Lower leg skin (tissue), 4 donors: ENCODE measurements at places on chromosomes 6 and 20. TPM values are rescaled to one million over a fixed set of nuclear protein-coding genes. Genes with fewer than 3 reads are reported as not detected.
A peak's percentile ranks its signal among the peaks of the same experiment; 100 is the strongest.

GRCh38 chr6:44494011-44494501, 106.5 kb downstream of the CDC5L start:
- DNase-seq = no peak

- no peak for DNase-seq
These were observed 10.5 kb upstream of the RSPO4 start for GRCh38 chr20:1012359-1013168.

- DNase-seq = no peak
These were observed 12.8 kb downstream of the KIAA0408 start for GRCh38 chr6:127446356-127446755.

- DNase-seq = no peak
These were observed 6.5 kb downstream of the RBM38 start for GRCh38 chr20:57397693-57398108.

DNA sequence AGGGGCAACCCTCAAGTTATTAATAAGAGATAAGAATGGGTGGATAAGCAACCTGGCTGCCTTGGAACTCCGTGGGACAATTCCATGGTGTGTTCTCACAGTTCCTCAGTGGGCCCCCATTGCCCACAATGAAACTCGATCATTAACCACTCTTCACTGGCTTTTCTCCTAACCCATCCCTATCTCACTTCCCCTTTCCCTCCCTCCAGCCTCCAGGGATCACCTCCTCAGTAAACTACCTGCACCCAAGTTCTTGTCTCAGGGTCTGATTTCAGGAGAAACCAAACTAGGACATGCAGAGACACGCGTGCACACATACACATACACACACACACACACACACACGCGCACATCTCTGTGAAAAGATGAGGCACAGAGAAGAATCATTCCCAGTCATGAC, 37.7 kb upstream of the FOXP4 start:
- no peak for DNase-seq

DNA sequence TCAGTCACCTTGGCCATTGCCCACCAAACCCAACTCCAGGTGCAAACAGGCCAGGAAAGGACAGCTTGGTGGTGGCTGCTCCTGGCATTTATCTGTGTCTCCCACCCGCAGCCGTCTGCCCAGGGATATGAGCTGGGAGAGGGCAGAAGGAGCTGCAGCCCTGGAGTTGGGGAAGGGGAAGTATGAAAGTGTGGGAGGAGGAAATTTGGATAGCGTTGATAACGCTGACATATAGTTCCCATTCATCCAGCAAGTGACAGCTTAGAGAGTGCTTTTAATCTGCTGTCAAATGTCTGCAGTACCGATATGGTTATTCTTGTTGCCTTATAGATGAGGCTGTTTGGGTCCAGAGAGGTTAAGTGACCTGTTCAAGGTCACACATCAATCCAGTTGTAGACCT, 741 bp downstream of the KCNK16 start:
- no peak for DNase-seq

- no peak for DNase-seq
These were observed 348.7 kb downstream of the COL12A1 start for GRCh38 chr6:74857157-74857556.

DNA sequence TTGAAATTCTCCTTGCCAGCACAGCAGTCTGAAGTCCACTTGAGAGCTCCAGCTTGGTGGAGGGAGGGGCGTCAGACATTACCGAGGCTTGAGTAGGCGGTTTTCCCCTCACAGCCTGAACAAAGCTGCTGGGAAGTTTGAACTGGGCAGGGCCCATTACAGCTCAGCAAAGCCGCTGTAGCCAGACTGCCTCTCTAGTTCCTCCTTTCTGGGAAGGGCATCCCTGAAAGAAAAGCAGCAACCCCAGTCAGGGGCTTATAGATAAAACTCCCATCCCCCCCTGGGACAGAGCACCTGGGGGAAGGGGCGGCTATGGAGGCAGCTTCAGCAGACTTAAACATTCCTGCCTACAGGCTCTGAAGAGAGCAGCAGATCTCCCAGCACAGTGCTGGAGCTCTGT, 325.3 kb downstream of the GJA1 start:
- no peak for DNase-seq

DNA sequence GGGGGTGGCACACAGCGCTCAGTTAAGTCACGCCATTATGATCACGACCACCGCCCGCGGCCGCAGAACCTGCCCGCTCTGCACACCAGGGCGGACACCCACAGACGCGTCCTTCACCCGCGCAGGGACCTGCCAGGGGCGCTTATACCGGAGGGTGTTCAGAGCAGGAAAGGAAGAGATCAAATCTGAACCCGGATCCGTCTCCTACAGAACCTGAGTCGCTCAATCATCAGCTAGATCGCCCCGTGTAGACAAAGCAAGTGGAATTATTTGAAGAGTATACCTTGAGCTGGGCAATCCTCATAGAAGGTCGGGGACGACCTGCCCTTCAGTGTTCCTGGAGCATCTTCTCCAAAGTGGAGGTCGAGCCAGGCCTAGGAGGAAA, 14.4 kb upstream of the ZNF217 start:
- no peak for DNase-seq

DNA sequence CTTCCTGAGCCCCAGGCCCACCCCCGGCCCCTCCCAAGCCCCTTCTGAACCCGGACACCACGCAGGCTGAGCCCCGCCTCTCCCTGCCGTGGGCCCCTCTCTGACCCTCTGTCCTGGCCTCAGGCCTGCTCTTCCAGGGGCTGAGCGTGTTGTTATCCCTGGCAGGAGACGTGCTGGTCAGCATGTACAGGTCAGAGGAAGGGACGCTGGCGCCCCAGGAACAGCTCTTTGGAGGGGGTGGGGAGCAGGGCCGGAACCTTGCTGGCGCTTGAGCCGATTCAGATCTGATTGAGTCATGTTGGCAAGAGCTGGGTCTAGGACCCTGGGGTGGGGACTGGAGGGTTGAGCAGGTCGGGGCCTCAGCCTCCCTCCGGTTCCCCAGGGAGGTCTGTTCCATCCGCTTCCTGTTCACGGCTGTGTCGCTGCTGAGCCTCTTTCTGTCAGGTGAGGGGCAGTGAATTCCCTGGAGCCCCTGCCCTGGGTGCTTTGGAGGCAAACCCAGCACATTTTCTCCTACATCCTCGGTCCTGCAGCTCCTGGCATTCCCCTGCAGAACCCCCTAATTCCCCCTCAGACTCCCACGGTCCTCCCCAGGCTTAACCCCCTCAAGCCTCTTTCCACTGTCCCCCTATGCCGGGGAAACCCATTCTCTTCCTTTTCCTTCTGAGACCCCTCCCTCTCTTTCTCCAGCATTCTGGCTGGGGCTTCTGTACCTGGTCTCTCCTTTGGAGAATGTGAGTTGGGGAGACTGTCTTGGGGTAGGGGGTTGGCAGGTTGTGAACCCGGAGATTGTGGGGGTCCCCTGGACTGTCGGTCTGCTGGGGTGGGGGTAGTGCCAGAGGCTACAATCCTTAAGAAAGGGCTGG, 2.0 kb downstream of the SPAG4 start:
- peak; percentile 91 for DNase-seq

DNA sequence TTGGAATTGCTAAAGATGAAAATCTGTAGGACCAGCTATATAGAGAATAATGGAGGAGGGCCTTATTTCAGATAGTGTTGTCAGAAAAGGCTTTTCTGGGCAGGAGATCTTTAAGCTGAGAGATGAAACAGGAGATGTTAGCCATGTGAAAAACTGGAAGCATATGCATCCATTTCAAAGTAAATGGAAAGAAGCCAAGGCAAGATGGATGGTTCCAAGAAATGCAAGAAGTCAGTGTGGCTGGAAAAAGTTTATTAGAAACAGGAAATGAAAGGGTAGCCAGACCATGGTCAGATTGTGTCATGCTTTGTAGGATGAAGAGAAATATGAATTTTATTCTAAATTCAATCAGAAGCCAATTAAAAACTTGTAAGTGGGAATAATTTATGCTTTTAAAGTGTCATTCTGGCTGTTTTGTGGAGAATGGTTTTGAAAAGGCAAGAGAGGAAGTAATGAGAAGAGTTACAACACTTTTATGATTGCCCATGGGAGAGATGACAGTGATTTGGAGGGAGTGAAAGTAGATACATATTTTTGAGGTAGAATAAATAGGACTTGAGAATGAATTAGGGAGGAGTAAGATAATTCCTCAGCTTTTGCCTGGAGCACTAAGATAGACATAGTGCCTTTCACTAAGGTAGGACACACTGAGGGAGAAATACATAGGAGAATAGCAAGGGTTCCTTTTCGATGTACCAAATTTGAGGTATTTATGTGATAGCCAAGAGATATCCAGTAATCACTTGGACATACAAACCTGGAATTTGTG, 620.1 kb downstream of the HTR1B start:
- no peak for DNase-seq

DNA sequence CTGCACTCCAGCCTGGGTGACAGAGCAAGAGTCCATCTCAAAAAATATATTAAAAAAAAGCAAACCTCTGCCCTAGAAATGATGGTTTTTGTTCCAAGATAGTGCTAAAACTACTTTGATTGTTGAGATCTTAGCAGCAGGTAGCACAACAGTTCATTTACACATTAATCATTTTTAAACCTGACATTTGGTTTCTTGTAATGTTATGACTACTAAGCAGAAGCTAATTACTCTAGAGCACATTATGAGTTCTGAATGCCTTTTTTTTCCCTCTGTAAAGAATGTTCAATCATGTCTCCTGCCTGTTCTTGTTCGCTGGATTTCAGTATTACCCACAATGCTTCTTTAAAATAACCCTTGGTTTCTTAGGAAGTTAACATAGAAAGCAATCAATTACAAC, 24.7 kb upstream of the PHF3 start:
- no peak for DNase-seq

DLGAP4 gene
- 162 TPM for total RNA-seq

FERMT1 gene
- total RNA-seq = 27.3 TPM

DNA sequence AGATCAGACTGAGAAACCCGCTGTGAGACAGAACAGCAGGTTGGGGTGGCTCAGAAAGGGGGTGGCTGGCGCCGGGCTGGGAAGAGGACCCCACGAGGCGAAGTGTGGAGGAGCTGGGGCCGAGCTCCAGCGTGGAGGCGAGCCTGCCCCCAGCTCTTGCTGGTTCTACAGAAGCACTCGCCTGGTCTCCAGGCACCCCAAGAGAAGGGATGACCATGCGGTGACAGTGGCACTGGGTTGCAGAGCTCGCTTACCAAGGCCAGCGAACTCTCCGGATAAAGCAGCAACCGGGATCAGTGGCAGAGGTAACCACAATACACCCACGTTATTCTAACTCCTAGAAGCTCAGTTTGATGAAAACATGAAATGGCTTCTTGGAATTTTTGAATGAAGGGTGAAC, 26.5 kb downstream of the THBS2 start:
- no peak for DNase-seq

HAO1 gene
- total RNA-seq = not detected

GRCh38 chr6:82891076-82891475, 174.6 kb downstream of the UBE3D start:
- no peak for DNase-seq

DNA sequence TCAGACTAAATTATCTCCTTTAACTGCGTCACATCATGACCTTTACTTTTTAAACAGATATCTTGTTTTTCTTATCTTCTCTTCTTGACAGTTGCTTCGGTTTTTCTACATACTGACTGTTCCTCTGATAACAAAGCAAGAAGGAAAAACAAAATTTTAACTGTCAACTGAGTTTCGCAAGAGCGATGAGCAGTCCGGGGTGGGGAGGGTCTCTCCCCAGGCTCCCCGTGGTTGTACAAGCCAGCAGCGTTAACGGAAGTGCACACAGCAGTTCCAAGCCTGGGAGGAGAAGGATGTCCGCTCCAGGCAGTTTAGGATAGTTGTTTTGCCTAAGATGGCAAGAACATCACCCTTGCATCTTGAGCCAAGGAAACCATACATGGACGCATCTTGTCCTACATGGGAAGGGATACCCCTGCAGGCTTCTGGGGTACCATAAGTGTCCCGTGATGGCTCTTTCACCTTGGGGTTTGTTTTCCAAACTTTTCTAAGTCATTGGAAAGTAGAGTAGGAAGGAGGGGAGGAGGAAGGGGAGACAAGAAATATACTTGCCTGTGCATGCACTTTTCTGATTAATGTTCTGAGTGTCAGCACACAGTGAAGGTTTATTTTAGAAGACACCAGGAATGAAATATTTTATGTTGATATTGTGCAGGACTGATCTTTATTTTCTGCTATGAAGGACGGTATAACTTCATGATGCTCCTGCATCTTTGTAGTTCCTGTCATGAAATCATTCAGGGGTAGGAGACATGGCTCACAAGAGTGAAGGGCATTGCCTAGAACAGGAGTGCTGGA, 20.8 kb downstream of the SLC24A3 start:
- no peak for DNase-seq

DNA sequence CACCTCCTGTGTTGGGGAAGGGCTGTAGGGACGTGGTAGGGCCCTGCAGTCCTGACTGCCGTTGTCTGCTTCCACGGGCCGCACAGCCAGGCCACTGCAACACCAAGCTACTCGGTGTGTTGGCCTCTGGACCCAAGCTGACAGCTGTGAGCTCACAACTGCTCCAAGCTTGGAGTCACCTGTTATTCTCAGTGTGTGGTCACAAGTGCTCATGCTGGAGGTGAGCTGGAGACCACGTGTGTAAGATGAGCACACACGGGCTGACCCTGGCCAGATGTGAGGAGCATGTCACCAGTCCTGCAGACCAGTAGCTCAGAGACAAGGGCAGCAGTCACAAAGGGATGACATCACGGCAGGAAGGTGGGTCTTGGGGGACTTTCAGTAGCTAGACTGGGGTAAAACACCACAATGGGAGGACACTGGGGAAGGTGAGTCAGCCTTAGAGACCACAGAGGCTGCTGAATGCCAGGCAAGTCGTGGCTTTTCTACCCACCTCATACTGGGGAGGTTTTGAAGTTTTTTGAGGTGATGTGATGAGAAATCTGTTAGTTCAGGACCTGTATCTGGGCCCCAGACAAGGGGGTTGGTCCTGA, 87.3 kb downstream of the FAM120B start:
- DNase-seq = no peak

GRCh38 chr20:4335722-4336121, 320.4 kb upstream of the RNF24 start:
- no peak for DNase-seq

GRCh38 chr6:28371706-28372451, 22.1 kb downstream of the ZKSCAN3 start:
- no peak for DNase-seq

TREML2 gene
- total RNA-seq = 0.06 TPM

- DNase-seq = no peak
These were observed 40.3 kb upstream of the RALGAPA2 start for GRCh38 chr20:20752712-20753111.

CLPSL1 gene
- not detected for total RNA-seq

PEX7 gene
- total RNA-seq = 21.5 TPM
